ENCODE measurements at places on chromosomes 5 and 9.

DNA sequence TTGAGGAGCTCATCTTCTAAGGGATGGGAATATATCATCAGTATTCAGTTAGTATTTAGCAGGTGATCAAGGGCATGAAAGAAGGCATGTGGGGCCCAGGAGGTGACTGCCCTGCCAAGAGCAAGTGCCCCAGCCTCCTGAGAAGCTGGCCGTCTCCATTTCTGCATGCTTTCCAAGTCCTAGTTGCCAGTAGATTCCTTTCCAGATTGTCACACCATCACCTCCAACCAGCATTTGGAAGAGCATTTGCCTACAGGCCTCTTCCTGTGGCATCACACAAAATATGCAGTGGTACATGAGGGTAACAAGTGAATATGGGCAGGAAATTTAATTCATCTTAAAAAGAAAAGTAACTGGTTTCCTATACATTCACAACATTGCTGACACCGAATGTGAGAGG, 7.5 kb downstream of the TNFAIP8 start:
- no peak for DNase-seq

DNA sequence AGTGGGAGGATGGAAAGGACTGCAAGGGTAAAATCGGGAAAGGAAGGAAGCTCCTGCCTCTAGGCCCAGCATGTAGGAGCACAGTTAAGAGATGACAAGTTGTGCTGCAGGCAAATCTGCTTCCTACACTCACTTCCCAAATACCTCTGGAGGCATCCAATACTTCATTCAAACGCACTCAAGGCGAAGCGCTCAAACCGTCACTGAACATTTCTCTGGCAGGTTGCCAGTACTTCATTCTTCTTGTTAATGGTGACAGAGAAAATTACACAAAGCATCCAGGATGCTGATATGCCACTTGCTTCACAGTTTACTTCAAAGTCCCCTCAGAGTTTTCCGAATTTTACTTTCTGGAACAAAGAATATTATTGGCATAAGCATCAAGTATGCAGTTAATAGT, 59.8 kb downstream of the NREP start:
- DNase-seq = no peak

- no peak for DNase-seq
Measured at GRCh38 chr5:172413601-172414171, 40.6 kb downstream of the SH3PXD2B start.

DNA sequence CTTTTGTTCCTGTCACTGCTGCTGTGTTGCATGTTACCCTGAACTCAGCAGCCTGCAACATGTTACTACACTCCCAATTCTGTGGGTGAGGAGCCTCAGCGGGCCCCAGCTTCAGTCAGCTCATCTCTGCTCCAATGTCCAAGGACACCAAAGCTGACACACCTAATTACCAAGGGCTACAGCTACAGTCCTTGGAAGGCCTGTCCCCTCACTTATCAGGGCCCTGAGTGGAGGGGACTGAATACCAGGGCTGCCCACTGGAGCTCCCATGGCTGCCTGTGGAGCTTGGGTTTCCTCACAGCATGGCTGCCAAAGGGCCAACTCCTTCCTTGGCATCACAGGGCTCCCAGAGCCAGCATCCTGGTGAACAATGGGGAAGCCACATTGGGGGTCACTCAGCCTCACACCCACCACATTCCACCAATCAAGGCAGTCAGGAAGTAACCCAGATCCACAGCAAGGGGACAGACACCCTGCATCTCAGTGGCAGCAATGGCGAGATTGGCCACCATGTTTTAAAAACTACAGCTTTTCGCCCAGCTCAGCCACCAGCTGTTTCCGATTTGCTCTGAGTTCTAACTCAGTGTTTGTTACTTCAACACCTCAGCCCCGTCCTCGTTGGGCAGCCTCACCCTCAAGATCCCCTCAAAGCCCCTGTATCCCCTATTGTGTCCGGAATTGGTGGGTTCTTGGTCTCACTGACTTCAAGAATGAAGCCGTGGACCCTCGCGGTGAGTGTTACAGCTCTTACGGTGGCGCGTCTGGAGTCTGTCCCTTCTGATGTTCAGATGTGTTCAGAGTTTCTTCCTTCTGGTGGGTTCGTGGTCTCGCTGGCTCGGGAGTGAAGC, 18.9 kb downstream of the SEMA4D start:
- DNase-seq = no peak

DNA sequence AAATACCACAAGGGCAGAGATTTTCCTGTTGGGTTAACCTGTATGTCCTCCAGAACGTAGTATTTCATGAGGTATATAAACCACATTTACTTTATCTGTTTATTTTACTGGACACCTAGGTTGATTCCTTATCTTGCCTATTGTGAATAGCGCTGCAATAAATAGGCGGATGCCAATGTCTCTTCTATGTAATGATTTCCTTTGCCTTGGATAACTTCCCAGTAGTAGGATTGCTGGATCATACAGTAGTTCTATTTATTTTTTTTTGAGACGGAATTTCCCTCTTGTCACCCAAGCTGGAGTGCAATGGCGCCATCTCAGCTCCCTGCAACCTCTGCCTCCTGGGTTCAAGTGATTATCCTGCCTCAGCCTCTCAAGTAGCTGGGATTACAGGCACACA, 15.6 kb upstream of the TUT7 start:
- no peak for DNase-seq

DNA sequence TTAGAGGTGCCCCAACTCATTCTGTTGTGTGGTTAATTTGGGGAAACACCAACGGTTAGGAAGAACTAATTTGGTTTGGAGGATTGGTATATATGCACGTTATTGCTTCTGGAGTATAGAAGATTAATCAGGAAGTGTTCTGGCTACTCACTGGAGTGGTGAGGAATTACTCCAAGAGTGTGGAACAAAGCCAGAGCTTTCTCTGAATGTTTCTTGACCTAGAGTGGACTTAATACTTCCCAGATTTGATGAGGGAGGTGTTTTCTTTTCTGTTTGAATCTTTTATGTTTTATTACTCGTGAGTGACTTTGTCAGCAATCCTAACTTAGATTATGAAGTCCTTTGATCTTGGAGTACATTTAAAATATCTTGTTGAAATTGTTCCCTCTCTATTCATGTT, 163.7 kb downstream of the MAN2A1 start:
- DNase-seq = no peak

DNA sequence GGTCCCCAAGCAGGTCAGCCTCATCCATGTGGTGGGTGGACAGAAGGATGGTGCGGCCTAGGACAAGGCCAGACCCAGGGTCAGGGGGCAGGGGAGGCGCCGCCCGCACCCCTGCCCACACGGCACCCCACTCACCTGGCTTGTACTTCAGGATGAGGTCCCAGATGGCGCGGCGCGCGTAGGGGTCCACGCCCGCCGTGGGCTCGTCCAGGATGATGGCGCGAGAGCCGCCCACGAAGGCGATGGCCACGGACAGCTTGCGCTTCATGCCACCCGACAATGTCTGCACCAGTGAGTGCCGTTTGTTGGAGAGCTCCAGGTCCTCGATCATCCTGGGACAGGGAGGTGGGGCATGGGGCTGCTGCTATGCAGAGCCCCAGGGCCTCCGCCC, 12.5 kb downstream of the ABCA2 start:
- no peak for DNase-seq

- no peak for DNase-seq
Measured at GRCh38 chr5:156913719-156914370, 49.2 kb downstream of the TIMD4 start.

- no peak for DNase-seq
Measured at GRCh38 chr9:110160685-110161084, 47.3 kb downstream of the C9orf152 start.

- DNase-seq = no peak
Measured at GRCh38 chr9:77403239-77403638, 225.9 kb downstream of the VPS13A start.

- no peak for DNase-seq
Measured at GRCh38 chr5:88671106-88671504, 211.9 kb downstream of the MEF2C start.

- no peak for DNase-seq
Measured at GRCh38 chr5:137320056-137321045, 178.8 kb downstream of the SPOCK1 start.

DNA sequence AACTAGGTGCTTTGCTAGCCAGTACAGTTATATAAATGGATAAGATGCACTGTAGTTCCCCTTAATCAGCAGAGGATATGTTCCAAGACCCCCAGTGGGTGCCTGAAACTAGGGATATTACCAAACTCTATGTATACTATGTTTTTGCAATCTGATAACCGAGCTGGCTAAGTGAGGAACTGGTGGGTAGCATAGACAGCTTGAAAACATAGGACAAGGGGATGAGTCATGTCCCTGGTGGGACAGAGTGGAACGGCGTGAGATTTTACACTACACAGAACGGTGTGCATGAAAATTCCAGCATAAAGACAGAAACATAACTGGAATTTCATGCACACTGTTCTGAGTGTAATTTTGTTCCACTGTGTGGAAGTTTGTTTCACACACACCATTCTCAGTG, 86.9 kb downstream of the BASP1 start:
- no peak for DNase-seq

DNA sequence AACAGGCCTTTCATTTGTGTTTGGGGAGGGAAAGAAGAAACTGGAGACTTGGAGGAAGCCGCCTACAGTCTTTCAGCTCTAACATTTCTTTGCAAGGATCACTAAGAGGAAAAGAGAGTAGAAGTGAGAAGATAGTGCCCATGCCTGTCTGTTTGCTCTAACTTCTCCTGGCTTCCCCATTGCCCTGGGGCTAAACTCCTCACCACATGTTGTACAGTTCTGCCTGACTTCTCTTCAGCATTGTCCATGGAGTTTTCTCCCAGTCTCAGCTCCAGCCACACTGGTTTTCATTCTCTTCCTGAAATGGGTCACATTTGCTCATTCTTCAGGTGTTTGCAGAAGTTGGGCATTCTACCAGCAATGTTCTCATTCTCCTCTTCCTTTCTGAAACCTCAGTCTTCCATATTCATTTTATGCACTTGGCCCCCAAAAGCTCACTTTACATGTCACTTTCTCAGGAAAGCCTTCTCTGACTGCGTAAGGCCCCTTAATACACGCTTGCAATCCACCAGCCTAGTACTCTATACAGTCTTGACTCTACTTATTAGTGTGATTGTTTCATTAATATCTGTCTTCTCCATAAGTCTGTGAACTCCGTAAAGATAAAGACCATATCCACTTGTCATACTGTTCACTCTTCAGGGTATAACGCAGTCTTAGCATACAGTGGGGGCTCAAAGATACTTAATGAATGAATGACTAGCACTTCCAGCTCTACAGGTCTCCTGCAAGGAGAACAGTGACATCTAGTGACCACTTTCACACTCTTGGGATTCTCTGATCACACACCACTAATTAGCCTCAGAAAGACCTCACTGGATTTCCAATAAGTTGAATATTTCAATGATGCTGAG, 40.2 kb upstream of the TRIM32 start:
- no peak for DNase-seq

- no peak for DNase-seq
Measured at GRCh38 chr5:68173007-68173406, 42.5 kb upstream of the PIK3R1 start.

- DNase-seq = no peak
Measured at GRCh38 chr9:101458963-101459631, 23.5 kb upstream of the ALDOB start.

- no peak for DNase-seq
Measured at GRCh38 chr9:137631345-137632229, 12.8 kb downstream of the EHMT1 start.

DNA sequence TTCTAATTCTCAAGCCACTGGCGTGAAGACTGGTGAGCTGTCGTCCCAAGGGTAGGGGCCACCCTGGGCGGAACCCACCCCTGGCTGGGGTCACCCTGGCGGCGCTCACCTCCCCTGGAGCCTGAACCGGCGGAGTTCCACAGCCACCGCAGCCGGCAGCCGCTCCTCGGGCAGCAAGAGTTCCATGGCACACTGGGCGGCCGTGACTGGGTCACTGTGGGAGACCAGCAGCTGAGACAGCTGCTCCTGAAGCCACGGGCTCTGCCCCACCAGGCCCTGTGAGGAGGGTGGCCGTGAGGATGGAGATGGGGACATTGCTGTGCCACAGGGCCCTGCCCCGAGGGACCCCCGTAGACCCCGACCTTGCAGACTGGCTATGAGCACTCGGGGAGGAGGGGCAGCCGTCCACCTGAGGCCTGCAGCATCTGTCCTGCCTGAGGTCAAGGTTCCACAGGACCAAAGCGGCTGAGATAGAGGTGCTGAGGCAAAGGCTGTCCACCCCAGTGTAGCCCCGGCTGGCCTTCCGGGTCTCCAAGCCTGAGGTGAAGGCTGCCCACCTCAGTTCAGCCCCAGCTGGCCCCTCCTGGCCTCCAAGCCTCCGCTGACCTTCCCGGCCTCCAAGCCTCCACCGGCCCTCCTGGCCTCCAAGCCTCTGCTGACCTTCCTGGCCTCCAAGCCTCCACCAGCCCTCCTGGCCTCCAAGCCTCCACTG, 50.6 kb upstream of the NRARP start:
- no peak for DNase-seq

DNA sequence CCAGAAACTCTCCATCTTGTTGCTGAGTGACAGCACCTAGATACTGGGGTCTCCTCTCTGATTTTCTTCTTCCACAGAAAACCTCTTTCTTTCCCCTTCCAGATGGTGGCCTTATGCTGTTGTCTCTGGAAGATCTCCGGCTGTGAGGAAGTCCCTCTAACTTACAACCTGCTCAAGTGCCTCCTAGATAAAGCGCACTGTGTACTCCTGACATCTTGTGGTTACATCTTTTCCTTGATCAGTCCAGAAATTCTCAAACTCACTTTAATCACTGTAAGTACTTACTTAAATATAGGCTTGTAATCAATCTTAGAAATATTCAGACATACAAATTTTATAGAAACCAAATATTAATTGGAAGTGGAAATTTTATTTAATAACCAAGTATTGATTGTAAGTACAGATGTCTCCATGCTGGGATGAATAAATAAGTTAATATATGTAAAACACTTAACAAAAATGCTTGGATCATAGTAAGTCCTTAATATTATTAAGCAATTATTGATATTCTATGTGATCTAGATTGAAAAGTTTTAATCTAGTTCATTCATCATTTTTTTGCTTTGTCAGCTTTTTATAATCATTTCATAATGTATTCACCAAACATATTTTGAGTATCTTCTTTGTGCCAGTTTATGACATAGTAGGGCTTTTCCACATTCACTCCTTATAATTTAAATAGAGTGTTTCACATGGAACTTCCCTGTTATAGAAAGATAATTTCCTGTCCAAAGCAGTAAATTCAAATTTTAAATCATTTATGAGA, 1381.4 kb upstream of the CDH6 start:
- DNase-seq = no peak

GRCh38 chr9:129694243-129694646, 28.8 kb downstream of the PRRX2 start:
- no peak for DNase-seq
